ENCODE measurements at places on chromosomes 3 and 15.
A peak's percentile ranks its signal among the peaks of the same experiment; 100 is the strongest.

- DNase-seq, result no peak
Measured at GRCh38 chr3:172277151-172277652, 171.1 kb downstream of the GHSR start.

- no peak for DNase-seq
Measured at GRCh38 chr3:108102420-108103039, 11.7 kb upstream of the CD47 start.

GRCh38 chr15:101165905-101166471 lies 85.9 kb downstream of the CHSY1 start:
- DNase-seq, result no peak

DNA sequence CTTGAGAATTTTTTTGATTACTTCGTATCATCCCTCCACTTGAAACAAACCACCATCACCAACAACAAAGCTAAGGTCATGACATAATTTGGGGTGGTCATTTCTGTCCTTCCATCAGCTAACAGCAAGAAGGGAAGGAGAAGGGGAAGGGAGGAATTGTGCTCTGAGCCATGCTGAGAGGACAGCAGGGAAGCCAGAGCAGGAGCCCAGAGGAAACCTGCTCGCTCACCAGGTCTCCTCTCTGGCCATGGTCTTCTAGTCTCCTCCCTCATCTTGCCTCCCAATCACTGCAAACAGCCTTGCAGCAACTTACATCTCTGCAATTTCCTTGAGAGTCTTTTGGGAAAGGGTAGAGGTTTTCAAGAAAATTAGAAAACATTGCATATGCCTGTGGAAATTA lies 196.7 kb downstream of the SSR3 start:
- DNase-seq, result no peak

- DNase-seq, result no peak
Measured at GRCh38 chr3:113205481-113205880, 5.9 kb upstream of the BOC start.

DNA sequence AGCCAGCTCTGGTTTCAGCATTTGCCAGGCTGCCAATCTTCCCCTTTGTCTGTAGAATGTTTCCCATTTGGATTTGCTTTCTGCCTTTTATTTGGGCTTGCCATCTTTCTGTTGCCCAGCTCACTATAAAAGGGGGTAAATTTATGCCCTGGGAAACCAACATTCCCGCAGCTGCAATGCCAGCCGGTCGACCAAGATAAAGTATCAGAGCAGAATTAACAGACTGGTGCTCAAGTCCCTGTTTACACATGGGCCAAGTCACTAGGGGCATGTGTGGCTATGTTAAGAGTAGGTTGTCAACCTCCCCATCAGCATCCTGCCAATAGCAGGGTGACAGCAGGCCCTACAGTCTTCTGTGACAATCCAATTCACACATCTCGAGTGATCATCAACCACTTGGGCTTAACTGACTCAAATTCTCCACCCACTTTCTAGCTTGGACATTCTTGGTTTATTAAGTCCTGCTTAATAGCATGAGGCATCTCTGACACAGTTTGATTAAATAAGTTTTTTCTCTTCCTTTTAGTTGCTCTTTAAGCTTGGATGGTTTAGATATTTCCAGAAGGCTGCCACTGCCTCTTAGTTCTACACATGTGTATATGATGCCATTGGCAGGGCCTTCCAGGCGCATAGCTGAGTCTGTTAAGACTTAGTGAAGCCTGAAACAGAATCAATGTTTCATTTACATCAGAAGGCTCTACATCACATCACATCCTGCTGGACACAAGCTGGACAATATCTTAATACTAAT lies 24.1 kb upstream of the VEPH1 start:
- DNase-seq, result peak; percentile 90

DNA sequence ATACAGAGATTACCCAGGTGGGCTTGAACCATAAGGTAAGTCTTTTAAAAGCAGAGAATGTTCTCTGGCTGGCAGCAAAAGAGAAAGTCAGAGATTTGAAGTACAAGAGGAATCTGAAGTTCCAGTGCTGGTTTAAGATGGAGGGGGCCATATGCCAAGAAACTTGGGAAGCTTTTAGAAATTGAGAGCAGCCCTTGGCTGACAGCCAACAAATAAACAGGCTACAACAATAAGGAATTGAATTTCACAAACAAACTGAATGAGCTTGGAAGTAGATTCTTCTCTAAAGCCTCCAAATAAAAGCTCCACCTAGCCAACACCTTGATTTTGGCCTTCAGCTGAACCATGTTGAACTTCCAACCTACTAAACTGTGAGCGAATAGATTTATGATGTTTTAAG lies 85.7 kb downstream of the TRIM42 start:
- DNase-seq, result no peak

GRCh38 chr3:180929376-180929775 lies 16.9 kb downstream of the FXR1 start:
- DNase-seq, result no peak

- no peak for DNase-seq
Measured at GRCh38 chr3:4509043-4509442, 15.9 kb downstream of the ITPR1 start.

- DNase-seq, result peak; percentile 70
Measured at GRCh38 chr3:16255726-16256125, 9.0 kb downstream of the DPH3 start.

DNA sequence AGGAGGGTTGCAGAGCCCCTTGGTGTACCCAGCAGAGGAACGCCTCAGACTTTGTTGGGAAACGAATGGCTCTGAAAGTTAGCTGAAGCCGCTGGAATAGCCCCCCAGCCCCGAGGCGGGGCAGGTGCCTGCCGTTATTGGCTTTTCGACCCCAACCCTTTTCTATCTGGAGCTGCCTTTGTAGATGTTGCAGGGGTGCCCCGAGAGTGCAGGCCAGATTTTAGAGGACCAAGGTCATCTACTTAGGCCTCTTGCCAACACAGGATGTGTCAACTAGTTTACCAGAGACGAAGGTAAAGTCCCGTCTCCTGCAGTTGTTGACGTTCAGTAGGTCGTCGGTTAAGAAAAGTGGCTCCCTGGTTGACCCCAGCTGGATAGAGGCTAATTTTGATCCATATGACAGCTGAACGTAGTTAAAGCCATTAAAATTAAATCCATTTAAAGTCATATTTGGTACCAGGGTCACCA lies 579 bp upstream of the UBE3A start:
- DNase-seq, result no peak

DNA sequence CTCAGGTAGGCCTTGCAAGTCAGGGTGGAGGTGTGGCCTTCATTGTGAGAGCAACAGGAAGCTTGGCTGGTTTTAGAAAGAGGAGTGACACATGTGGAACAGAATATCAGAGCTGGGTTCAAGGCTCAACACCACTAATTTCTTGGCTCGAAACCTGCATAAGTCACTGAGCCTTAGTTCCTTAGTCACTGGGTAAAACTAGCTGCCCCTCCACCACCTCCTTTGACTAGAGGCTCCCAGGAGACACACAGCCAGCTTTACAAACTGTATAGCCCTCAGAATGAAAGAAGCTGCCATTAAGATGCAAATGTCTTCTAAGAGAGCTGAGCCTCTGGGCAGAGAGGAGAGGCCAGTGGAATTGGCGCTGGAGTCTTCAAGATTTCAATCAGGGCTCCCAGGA lies 67.7 kb downstream of the CERS3 start:
- DNase-seq, result no peak

- DNase-seq, result peak; percentile 88
Measured at GRCh38 chr3:184345317-184346144, 8.1 kb downstream of the FAM131A start.

GRCh38 chr15:90917569-90917968 lies 14.5 kb downstream of the MAN2A2 start:
- no peak for DNase-seq

DNA sequence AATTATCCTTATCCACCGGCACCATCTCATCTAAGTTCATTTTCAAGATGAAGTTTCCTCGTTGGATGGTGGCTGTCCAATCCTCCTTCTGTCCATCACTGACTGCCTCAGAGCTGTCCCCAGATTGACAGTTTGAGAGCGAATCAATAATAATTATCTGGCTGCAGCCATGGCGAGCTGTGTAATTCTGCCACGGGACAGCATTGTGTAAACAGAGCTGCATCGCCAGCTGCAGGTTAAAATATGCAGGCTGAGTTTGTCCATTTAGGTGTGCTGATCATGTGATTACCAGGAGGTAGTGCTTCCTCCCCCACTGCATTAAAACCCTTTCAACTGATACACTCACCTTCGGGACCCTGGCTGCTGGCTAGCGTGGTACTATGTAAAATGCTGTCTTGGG lies 461.9 kb upstream of the ONECUT1 start:
- no peak for DNase-seq

GRCh38 chr3:153744889-153745288 lies 376.3 kb upstream of the ARHGEF26 start:
- no peak for DNase-seq

DNA sequence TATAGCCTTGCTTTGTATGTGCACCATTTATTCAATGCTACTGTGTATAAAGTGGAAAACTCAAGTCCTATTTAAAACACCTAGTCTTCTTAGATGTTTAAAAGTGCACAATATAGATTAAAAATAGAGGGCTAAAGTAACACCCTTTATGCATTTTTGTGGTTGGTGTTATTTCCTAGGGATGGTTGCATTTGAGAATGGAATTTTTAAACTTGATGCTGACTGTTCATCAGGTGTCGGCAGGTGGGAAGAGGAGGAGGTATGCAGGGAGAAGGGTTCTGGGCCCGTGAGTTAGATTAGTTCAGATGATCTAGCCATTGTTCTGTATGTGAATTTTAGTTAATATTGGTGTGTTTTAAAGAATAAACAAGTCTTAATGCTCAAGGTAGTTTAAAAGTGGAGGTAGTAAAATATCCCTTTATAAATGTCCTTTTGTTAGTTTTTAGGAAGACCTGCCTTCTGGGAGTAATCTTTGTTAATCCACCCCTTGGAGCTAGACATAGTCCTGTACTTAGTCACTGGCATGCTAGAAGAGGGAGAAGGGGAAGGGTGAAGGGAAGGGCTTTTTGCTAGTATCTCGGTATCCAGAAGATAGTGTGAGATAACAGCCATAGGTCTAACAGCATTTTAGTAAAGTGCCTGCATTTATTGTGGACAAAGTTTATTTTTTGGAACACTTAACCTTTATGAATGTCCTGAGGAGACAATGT lies 8.1 kb upstream of the SRPRB start:
- no peak for DNase-seq

DNA sequence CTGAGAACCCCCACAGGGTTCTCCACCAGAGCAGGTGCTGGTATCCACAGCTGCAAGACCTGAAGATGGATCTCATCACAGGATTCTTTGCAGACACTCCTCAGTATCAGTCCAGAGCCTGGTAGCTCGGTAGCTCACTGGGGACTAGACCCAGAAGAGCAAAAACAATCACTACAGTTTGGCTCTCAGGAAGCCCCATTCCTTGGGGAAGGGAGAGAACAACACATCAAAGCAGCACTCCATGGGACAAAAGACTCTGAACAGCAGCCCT lies 22.2 kb downstream of the STRIT1 start:
- no peak for DNase-seq

- DNase-seq, result no peak
Measured at GRCh38 chr15:51706291-51706690, 25.0 kb downstream of the SCG3 start.

GRCh38 chr3:24863215-24863614 lies 368.6 kb upstream of the THRB start:
- peak; percentile 92 for DNase-seq

- DNase-seq, result no peak
Measured at GRCh38 chr15:60830479-60830878, 351.5 kb upstream of the ICE2 start.

- DNase-seq, result no peak
Measured at GRCh38 chr3:173238091-173238490, 97.1 kb upstream of the SPATA16 start.

DNA sequence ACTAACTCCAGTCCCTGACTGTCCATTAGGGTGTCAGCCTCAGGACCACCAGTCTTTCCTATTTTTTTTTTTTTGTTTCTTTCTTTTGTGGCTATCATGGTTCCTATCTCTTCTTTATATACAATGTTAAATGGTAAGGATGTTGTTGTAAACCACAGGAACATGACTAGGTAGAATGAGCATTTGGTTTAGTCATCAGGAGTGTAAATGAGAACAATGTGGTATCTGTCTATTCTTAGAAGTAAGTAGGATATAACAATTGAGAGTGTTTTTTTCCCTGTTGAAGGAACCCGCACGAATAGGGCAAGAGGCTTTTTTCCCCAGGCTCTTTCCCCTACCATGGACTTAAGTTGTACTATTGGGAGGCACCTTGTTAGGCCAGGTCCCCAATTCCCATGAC lies 880.3 kb upstream of the GBE1 start:
- DNase-seq, result no peak

- DNase-seq, result no peak
Measured at GRCh38 chr3:170054204-170054603, 16.4 kb downstream of the GPR160 start.

- DNase-seq, result no peak
Measured at GRCh38 chr3:161072211-161072621, 32.9 kb downstream of the B3GALNT1 start.

DNA sequence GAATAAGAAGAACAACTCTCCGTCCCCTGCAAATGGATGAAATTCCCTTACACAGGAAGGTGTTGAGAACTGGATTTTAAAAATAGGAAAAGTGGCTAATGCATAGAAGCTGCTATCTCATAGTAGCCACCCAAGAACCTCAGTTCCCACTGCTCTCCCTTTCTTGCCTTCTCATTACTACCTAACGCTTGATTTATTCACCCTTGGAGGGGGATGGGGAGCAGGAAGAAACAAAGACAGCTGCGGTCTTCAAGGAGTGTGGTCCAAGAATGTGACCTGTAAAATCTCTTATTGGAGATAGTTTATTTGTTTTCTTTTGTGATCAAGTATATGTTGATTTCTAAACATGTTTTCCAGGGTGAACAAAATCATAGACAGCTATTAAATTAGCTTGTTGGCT lies 274.1 kb upstream of the CTNNB1 start:
- DNase-seq, result no peak

GRCh38 chr3:108053067-108053466 lies 37.8 kb downstream of the CD47 start:
- no peak for DNase-seq

DNA sequence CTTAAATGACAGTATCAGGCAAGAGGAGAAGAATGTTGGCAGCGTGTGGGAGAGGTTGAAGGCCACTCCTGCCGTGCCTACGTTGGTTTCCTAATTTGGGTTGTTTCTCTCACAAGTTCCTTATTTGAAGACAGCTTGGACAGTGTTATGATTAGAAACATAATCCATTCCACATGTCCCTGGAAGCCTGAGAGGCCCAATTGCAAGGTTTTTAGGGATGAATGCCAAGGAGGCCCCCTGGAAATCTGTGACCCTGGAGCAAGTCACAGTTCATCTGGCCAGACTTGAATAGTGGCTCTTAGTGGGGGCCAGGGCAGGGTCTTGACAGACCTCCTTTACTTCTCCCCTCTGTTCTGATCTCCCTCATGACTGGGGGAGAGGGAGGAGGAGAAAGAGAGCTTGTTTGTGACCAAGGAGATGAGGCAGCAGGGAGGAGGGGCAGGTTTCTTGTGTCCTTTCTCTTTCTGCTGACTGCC lies 584.4 kb upstream of the TBL1XR1 start:
- DNase-seq, result no peak

All from spinal cord (tissue), 10 donors.